ENCODE measurements at places on chromosomes 5 and 9.

- DNase-seq = no peak
Measured at GRCh38 chr9:117720987-117721386, 16.8 kb downstream of the TLR4 start.

DNA sequence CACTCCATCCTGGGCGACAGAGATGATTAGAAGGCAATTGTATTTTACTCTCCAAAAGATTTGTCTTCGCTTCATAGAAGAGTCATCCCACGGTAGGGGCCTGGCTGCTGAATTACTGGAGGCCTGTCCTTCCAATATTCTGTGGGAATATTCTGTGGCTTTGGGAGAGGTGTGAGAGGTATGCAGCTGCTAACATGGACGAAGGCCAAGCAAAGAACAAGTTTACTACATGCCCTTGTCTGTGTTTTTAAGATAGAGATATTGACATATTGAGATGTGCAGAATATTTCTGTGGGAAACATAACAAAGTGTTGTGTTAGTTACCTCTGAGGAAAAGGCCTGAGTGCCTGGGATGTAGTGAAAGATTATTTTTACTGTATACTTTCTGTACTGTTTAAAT, 71.8 kb upstream of the SMIM15 start:
- DNase-seq = no peak

DNA sequence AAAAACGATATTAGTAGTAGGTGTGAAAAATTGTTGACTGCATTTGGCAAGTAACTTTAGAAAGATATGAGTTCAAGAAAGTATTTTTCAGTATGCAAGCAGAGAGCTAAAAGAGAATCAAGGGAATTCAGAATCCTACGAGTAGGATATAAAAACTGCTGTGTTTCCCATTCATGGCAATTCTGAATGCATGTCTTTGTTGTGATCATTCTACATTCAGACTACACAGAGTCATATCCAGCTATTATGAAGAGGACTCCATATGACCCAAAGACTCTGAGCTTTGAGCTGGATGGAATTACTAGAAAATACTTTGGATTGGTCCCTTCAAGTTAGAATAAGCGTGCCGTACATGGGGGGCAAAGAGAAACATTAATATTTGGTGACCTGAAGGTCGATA, 12.0 kb downstream of the IFNE start:
- no peak for DNase-seq

GRCh38 chr5:106089073-106089472, 1581.7 kb downstream of the EFNA5 start:
- DNase-seq = no peak

DNA sequence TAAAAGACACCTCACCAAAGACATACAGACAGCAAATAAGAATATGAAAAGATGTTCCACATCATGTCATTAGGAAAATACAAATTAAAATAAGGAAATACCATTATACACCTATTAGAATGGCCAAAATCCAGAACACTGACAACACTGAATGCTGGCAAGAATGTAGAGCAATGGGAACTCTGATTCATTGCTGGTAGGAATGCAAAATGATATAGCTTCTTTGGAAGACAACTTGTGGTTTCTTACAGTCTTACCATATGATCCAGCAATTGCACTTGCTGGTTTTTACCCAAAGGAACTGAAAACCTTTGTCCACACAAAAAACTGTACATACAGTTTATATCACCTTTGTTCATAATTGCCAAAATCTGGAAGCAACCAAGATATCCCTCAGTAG, 6.5 kb downstream of the TMEM161B start:
- DNase-seq = no peak

DNA sequence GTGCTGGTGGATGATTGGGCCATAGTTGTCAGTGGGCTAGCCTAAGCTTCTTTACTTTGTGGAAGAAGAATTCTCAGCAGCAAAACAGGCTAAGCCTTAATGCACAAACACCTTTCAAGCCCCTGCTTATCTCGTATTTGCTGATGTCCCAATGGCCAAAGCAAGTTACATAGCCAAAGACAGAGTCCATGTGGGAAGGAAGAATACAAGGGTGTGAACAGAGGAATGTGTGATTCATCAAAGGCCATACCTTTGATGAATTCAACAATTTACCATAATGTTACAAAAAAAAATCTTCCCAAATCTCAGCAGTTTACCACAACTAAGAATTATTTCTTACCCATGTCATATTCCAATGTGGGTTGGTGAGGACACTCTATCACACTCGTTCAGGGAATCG, 1.2 kb upstream of the YTHDC2 start:
- DNase-seq = no peak

DNA sequence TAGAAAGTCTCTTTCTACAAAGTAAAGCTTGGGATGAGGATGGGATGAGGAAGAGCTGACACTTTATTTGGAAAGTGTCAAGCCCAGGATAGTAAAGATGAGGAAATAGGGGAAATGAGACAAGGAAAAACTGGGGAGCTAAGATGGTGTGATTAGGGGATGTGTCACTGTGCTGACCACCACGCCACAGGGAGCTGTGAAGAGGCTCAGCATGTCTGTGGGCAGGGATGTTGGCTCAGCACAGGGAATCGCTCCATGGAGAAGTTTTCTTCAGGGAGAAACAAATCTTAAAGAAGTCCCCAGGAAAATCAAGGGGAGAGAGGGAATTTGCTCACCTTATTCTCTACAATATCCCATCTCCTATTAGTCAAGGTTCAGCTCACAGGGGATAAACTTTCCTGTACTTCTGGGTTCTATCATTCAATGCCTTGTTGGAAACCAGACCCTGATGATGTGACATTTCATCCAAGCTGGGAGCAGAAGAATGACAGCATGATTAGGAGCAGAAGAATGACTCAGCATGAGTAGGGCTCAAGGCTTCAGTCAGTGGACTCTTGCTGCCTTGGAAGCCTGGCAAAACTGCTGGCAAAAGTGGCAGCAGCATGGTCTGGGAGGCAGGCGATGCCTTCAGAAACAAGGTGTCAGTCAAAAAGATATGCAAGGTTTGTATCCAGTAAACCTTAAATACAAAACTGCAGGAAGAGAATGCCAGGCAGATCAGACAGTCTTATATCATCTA, 4.9 kb downstream of the HSPB3 start:
- DNase-seq = peak; percentile 31

All from stromal cell of bone marrow (primary cell).